ENCODE measurements at places on chromosomes 1 and 21.
A peak's percentile ranks its signal among the peaks of the same experiment; 100 is the strongest.

DNA sequence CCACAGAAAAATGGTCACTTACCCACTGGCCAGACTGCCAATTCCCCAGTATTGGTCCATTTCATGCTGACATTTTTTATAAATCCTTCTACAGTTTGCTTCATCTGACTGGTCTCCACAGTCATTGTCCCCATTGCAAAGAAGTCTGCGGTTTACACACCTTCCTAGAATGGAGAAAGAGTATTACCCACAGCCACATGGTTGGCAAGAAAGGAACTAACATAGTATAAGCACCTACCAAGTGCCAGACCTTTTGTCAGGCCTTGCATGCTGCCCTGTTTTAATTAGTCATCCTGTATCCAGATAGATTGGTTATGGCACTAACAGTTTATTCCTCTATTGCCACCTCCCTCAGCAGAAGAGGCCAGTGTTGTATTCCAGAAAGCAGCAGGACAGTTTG is 11.2 kb downstream of the C8B start:
- no peak for DNase-seq

- DNase-seq = no peak
Observed at GRCh38 chr1:218865591-218865990, 308.1 kb upstream of the LYPLAL1 start.

DNA sequence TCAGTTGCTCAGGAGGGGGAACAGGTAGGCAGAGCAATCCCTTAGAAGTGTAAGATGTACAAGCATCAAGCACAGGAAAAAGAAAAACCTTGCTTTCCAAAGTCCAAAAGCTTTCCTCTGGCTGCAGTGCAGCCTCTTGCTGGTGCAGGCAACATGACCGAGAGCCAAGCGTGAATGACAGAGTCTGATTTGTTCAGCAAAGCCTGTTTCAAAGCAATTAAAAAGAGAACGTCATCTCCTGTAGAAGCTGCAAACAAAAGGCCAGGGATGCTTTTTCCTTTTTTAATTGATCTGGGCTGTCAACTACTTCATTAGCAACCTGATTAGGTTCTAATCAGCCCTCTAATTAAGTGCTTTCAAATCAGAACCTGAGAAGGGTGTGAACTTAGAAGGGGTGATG is 38.2 kb upstream of the PLA2G2C start:
- no peak for DNase-seq

GRCh38 chr1:97904534-97904933 is 16.3 kb downstream of the DPYD start:
- no peak for DNase-seq

GRCh38 chr1:84675106-84675505 is 15.2 kb downstream of the SSX2IP start:
- no peak for DNase-seq

- no peak for DNase-seq
Observed at GRCh38 chr1:25072461-25072860, 142.4 kb upstream of the RUNX3 start.

GRCh38 chr1:31669786-31670592 is 25.3 kb upstream of the PEF1 start:
- DNase-seq = peak; percentile 65

DNA sequence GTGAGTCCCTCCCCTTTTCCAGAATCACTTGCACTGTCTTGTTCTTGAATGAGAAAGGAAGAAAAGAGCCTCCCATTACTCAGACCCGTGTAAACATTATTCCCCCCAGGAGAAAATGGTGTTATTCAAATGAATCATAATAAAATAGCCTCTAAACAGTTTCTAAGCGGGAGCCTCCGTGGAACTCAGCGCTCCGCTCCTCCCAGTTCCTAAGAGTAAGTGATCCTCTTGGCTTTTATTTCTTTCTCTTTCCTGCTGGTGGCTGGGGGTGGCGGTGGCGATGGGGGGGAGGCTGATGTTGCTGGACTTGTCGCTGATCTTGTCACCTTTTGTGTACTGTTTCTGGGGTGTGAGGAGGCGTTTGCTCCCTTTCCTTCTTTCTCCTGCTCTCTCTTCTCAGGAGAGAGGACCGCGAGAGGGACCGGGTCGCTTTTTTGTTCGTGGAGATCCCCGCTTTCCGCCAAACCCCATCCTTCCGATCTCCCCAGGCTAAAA is 781 bp downstream of the PROX1 start:
- no peak for DNase-seq

GRCh38 chr1:17470021-17470799 is 30.7 kb upstream of the RCC2 start:
- DNase-seq = no peak

DNA sequence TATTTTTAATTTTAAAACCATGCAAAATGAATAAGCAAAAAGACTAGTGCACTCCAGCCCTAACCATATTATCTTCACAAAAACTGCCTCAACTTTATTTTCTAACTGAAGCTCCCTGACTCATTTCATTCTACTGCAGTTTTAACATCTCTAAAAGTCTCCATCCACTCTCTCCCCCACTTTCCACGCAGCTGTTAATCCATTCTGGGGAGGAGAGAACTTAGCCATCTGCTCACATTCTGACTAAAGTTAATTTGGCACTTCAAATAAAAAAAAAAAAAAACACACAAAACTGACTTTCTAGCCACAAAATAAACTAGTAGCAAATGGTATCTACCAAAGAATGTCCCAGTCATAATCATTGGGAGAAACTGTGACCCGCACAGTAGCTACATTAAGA is 5.4 kb upstream of the MYBPHL start:
- no peak for DNase-seq

DNA sequence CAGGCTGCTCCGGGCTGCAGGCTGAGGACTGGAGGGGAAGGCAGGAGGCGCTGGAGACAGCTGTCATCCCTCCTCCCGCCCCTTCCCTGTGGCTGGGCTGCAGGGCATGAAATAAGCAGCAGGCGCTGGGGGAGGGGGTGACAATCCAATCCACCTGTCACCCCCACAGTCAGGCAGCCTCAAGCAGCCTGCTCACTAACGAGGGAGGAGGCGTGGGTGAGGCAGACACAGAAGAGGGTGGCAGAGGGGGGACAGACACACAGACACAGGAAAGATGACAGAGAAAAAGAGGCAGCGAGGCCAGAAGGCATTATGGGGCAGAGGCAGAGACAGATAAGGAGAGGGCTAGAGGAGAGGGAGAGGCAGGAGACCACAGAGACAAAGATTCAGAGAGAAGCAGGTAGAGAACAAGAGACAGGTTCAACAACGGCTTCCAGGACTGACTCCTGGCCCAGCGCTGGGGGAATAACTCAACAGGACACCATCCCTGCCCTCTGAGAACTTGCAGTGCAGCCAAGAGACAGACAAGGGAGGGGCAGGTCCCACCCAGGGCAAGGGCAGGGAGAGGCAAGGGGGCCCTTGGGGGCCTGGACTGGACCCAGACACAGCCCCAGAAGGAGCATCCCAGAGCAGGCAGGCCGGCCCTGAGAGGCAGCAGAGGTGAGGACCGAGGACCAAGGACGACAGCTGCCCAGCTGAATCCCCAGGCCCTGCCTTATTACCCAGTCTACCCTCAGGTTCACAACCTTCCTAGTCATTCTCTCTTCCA is 11.2 kb downstream of the MEF2D start:
- DNase-seq = peak; percentile 82

DNA sequence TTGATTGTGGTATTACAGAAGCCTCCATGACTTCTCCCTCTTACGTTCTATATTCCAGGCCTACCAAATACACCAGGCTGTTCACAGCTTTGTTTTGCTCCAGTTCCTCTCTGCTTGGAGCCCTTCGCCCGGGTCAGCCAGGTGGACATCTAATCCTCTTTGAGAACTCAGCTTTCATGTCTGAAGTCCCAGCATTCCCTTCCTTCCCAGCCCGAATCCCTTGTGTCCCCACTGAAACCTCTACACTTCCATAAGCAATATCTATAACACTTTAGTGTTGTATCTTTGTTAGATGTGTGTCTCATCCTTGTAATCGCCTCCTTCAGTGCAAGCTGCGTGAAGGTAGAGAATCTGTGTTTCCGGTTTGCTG is 1.9 kb downstream of the RNF11 start:
- no peak for DNase-seq

DNA sequence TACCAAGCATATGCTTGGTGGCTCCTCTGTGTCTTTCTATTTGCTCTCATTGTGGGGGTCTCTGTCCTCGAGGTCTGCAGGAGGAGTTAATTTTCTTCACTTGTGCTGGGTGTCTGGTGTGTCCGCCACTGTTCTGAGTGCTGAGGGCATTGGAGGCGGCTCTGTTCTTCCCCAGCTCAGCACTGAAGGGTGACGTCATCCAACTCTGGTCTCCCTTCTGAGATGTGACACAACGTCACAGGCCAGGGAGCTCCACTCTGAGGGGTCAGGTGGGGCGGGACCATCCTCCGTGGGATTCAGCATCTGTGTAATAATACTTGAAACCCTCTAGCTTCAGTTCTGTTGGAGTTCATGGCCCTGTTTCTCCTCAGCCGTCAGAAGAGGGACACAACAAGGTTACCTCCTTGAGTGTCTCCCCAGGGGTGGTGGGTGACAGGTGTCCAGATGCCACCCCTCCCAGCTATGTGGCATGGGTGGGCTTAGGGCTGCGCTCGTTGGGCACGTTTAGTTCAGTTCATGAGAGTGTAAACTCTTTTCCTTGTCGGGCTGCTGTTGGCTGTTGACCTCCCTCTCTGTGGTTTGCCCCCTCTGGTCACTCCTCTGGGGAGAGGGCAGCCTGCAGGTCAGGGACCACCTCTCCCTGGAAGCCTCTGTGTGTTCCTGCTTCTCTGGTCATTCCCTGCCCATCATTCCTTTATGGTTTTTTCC is 3.1 kb downstream of the IBA57 start:
- no peak for DNase-seq

- DNase-seq = no peak
Observed at GRCh38 chr21:45779226-45779625, 135.7 kb downstream of the PCBP3 start.

DNA sequence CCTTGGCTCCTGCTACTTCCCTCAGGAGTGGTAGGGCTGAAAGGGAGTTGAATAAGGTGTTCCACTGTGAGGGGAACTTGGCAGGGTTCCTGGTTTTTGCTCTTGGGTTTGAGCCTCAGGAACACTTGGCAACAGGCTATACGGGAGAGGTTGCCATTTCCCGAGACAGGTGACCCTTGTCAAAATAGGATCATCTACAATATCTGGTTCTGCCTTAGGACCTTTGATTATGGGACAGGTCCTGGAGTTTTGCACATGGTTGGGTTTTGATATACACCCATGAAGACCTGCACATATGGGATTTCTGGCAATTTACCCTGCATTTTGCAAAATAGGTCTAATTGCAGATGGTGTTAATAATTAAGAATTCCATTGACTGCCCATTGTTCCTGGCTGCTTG is 31.1 kb downstream of the YY1AP1 start:
- no peak for DNase-seq

DNA sequence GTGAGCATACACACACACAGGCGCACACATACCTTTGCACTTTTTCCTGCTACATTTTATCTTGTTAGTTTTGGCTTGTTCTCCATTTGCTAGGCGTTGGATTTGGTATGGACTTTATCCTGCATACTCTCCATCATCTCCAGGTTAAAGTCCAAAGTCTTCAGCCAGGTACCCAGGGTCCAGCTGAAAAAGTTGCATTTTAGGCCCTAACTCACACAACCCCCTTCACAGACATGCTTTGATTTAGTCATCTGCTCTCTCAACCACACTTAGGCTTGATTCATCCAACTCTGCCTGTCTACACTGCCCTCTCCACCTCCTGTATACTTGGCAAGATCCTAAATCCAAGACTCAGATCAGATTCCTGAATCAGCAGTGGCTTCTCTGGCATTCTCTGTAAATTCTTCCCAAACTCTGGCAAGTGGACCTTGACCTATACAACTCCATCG is 10.7 kb upstream of the LAMB3 start:
- DNase-seq = no peak

DNA sequence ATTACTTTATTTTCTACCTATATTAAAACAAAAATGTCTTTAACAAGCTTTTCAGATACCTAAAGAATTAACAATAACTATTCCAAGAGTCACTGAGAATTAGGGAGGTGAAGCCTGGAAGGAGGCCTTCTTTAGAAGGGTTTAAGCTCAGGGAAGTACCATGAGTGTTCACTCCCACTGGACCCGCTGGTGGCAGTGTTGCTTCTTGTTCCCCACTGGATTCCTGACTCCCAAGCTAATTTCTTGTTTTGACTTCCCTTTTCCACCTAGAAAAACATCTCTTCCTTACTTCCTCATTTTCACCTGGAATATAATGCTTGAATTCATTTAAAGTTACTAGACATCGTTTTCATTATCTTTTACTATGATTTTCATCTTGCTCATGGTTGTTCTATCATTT is 264.2 kb downstream of the HMCN1 start:
- DNase-seq = no peak

DNA sequence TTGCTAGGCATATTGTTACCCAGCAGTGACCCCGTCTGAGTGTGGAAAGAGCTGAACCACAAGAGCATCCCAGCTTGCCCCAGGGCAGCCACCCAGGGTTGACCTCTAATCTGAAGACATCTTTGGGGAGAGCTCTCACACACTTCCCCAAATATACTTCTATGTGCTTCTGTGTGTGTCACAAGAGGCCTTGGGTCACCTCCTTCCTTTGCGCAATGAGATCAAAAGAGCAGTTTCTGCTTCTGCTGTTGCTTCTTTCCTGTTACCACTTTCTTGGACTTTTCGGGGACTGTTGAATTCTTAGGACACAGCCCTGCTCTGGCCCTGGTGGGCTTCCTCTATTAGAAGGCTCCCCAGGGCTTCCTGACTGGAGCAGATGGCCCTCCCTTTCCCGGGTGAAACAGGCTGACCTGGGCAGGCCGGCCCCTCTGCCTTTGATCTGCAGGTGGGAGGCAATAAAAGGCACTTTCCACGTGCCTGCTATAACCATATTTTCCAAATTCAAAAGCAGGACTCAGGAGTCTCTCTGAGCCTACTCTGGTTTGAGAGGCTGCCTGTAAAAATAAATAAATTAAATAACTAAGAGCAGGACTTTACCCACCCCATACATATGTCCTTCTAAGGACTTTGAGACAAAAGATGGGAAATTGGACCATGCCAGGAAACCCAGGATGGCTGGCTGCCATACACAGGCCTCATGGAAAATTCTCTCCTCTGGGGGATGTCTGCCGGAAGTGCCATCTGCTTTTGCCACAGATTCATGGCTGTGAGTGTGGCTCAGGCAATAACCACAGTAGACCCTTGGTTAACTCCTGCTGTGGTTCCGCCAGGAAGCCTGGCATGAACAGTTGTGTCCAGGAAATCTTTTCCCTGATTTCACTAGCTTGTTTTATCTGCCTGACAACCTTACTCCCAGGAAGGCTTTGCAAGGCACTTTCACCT is 28.3 kb upstream of the RCSD1 start:
- peak; percentile 39 for DNase-seq

- DNase-seq = peak; percentile 44
Observed at GRCh38 chr1:17419626-17420328, 19.7 kb downstream of the RCC2 start.

DNA sequence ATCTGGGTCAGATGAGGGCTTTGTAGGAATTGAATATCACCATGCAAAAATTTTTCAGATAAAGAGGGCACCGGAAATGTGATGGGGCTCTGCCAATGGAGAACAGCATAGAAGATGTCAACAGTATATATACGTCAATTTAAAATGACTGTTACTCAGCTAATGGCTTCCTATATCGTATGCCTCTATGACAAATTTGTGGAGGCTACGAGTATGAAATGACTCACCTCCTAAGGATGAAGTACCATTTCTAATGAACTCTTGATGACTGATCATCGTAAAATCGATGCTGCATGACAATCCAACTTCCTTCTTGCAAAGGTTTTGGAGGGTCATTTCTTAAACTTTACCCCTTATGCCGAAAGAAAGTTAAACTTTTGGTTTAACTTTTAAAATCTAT is 450.3 kb upstream of the ZP4 start:
- no peak for DNase-seq

All from putamen (tissue), 1 donor.